ENCODE measurements at places on chromosomes 16 and 17.

DNA sequence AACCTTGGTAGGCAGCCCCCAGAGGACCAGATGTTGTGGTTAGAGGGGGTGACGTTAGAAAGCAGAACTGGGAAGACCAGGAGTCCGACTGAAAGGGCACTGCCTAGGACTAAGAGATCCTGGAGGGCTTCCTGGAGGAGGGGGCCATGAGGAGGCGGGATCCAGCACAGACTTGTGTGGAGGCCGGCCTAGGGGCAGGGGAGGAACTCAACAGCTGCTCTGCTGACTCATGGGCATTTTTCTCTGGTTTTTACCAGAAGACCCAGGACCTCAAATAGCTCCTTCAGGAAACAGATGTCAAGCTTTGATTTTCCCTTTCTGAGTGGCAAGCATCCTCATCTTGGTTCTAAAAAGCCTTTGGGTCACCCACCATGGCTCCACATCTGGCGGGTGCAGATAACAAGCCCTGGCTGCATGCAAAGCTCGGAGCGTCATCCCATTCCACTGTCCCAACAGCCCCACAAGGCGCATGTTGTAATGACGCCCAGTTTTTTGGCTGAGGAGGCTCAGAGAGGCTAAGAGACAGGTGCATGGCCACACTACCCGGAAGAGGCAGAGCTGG lies 29.0 kb downstream of the IL21R start:
- peak; percentile 37 for DNase-seq

- no peak for DNase-seq
Observed at GRCh38 chr16:87954826-87955225, 3.6 kb downstream of the BANP start.

DNA sequence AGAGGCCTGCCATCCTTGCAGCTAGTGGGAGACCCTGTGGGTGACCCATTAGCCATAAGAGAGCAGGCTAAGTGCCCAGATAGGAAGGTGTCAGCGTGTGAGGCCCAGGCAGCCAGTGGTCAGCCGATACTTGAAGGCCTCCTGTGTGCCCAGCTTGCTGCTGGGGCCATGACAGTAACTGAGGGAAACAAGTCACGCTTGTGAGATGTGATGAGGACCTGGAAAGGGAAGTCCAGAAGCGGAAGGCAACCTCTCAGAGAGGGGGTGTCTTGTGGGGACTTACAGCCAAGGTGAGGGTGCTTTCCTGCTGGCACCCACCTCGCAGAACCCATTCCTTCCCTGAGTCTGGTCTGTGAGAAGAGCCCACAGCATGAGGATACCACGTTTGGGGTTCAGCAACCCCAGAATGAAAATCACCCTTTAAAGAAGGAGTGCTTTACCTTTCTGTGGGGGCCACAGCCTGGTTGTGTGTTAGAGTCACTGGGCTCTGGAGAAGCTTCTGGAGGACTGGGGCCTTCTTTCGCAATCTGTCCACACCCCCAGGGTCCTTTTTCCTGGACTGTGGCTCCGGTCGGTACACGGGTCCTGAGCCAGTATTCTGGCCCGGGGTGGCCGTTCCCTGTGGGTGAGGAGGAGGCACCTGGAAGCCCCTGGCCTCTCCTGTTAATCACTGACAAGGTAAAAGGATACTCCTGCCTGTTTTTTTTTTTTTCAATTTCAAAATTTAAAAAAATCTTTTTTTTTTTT lies 53.9 kb downstream of the PLCG2 start:
- peak; percentile 53 for DNase-seq

- DNase-seq: no peak
Observed at GRCh38 chr17:66583112-66583748, 251.7 kb upstream of the CACNG5 start.

- no peak for DNase-seq
Observed at GRCh38 chr16:89458551-89458950, 31.8 kb downstream of the ANKRD11 start.

GRCh38 chr17:1126250-1126797 lies 53.5 kb downstream of the ABR start:
- DNase-seq: no peak

DNA sequence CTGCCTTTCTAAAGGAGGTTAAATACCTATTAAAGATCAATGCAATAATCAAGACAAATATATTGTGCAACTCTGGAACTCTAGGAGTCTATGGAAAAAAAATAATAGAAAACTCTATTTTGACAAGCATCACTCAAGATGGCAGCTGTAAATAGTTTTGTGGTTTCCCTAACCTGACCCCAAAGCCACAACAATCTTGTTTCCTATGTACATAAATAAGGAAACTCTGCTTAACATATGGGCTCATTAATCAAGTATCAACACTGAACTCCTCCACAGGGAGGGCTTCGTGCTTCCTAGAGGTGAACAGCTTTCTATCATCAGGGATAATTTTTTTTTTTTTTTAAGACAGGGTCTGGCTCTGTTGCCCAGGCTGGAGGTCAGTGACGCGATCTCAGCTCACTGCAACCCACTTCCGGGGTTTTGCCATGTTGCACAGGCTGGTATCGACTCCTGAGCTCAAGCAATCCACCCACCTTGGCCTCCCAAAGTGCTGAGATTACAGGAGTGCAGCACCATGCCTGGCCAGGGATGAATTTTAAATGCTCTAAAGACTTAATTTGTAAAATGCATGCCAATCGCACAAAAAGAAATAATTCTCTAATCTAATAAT lies 42.5 kb downstream of the ARHGAP17 start:
- DNase-seq: no peak

GRCh38 chr16:78177987-78178386 lies 78.5 kb downstream of the WWOX start:
- DNase-seq: no peak

GRCh38 chr16:30774367-30775130 lies 12.4 kb downstream of the RNF40 start:
- no peak for DNase-seq

DNA sequence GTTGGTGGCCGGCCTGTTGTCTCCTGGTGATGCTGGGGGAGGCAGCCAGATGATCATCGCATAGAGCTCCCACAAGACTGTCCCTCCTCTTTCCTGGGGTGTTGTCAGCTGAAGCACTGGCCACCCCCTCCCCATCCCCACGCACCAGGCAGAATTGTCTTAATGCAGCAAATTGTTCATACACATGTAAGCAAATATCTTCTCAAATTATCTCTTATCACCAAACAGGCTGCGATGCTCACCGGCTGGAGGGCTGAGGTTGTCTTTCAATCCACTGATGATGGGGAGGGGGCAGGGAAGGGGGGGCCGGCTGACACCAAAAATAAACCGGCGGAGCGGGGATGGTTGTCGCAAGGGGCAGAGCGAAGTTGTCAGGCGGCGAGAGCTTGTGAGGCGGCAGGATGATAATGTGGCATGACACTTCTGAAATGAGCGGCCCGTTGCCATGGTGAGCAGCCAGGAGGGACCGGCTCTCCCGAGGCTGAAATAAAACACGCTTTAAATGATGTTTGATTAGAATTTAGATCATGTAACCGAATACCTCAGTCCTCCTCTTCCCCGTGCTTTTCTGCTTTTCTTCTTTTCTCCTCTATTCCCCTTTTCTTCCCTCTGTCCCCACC lies 59.8 kb downstream of the MRM1 start:
- DNase-seq: no peak

DNA sequence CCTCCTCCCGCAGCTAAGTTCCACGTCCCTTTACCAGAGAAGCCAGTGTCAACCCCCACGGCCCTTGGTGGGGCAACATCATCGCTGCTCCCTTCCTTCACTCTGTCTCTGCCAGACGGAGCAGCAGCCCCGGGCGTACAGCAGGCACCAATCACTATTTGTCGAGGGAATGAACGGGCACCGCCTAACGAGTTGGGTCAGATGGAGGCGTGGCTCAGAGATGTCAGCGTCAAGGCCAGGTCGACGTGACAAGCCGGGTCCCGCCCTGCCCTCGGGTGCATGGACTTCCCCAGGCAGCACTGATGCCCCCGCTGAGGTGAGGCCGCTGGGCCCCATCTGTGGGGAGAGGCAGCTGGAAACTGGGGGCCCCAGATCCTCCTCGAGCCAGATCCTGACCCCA lies 50.0 kb downstream of the CBFA2T3 start:
- no peak for DNase-seq

- no peak for DNase-seq
Observed at GRCh38 chr17:22600644-22601298, 908.4 kb downstream of the KCNJ18 start.

DNA sequence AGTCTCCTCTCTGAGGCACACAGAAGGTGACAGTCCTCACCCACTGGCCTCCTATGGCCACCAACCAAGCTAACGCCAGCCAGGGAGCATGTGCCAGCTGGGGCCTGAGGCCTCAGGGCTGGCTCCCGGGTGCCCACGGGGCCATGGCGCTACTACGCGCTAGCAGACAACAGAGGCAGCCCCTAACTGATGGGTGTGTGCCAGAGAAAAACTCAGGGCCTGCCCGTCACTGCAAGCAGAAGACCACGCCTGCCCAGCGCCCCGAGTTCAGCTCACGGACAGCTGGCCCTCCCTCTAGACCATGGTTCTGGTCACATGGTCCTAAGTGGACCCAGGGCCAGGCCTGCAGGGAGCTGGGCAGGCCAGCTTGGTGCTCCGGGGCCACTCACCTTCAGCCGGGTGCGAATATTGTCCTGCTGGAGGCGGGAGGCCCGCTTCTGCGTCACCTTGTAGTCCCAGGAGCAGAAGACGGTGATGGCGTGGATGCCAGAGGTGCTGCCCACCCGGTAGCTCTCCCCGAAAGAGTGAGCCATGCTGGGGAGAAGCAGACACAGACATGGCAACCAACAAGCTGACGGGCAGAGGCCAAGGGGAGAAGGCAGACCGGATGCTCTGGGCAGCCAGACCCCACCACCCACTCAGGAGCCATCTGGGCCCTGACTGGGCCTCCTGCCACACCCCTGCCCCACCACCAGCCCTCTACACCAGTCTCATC lies 6.2 kb downstream of the TMC6 start:
- no peak for DNase-seq

GRCh38 chr17:43599835-43600234 lies 53.7 kb upstream of the ETV4 start:
- DNase-seq: no peak

DNA sequence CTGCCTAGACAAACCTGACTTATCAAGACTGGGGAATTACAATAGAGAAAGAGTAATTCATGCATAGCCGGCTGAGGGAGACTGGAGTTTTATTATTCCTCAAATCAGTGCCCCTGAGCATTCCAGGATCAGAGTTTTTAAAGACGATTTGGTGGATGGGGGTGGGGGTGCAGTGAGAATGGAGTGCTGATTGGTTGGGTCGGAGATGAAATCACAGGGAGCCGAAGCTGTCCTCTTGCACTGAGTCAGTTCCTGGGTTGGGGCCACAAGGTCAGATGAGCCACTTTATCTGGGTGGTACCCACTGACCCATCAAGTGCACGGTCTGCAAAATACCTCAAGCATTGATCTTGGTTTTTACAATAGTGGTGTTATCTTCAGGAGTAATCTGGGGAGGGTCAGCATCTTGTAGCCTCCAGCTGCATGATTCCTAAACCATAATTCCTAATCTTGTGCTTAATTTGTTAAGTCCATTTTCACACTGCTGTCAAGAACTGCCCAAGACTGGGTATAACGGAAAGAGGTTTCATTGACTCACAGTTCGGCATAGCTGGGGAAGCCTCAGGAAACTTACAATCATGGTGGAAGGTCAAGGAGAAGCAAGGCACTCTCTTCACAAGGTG lies 69.6 kb downstream of the MARF1 start:
- DNase-seq: no peak
